ENCODE measurements at places on chromosomes 16 and 17.
A peak's percentile ranks its signal among the peaks of the same experiment; 100 is the strongest.

DNA sequence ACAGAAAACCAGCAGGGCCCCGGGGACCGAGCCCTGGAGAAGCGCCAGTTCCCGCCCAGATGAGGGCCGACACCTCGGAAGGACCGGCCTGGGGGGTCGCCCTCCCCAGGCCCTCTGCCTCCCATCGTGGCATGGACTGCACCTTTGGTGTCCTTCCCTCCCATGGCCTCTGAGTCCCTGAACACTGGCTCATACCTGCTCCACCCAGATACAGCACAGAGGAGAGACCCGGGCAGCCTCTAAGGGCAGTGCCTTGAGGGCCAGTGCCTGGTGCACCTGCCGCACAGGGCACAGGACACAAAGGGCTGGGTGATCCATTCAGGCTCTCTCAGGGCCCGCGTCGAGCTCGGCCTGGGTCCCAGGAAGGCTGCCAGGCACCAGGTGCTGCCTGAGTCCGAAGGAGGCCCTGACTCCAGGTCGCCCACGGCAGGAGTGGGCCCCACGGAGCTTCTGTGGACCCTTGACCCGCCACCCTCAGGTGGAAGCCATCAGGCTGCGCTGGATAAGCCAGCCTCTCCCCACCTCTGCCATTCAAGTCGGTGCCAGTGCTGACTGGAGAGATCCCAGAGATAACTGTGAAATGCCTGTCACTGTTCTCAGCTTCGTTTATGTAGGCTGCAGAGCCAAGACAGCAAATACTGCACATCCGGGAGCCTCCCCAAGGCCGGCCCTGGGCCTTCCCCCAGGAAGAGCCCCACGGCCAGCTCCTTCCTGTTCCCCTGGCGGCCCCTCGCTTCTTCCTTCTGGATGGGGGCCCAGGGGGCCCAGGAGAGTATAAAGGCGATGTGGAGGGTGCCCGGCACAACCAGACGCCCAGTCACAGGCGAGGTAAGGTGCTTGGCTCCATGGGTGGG, at the start of gene ZG16B:
Gene ZG16B (plus strand): TSS at position 803 of the 854 bp plus-strand sequence. CDS start 139 bp downstream, outside the sequence.
- no peak for DNase-seq

DNA sequence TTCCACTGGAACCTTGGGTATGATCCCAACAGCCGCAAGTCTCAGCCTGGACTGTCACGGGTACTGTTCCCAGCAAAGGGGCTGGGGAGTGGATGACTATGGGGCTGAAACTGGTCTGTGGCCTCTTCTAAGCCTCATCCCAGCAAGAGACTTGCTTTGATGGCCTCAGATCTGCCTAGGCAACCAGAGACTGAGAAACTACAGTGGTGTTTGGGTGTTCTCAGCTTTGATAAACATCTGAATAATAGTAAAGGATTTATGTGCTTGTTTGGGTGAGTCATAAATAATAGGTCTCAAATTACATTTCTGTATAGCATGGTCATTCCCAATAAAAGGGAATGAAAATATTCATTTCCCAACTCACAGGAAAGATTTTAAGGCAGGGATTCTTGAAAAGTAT, 30.2 kb upstream of the ULK2 start:
- DNase-seq = no peak

- no peak for DNase-seq
These were observed 1.0 kb downstream of the ZNF319 start for GRCh38 chr16:57999366-57999970.

DNA sequence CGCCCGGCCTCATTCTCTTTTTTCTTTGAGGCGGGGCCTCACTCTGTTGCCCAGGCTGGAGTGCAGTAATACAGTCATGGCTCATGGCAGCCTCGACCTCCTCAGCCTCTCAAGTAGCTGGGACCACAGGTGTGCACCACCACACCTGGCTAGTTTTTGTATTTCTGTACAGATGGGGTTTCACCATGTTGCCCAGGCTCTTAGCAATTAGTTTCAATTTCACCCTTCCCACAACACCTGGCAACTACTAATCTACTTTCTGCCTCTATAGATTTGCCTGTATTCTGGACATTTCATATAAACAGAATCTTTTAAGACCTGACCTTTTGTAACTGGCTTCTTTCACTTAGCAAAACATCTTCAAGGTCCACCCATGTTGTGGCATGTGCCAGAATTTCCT, 8.0 kb upstream of the NT5M start:
- no peak for DNase-seq

- no peak for DNase-seq
These were observed 24.9 kb downstream of the CDRT4 start for GRCh38 chr17:15442311-15443180.

DNA sequence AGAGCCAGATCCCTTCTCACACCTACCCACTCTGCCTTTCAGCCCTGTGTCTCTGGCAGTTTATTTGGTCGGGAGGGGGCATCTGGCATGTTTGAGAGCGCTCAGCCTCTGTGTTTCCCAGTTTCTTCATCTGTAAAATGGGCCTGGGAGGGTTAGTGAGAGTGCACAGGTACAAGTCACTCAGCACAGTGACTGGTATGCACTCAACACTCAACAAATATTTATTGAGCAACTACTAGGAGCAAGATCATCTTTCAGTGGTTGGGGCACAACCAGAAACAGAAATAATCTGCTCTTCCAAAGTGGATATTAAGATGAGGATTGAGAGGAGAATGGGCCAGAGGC, 13.7 kb upstream of the SRCIN1 start:
- no peak for DNase-seq

DNA sequence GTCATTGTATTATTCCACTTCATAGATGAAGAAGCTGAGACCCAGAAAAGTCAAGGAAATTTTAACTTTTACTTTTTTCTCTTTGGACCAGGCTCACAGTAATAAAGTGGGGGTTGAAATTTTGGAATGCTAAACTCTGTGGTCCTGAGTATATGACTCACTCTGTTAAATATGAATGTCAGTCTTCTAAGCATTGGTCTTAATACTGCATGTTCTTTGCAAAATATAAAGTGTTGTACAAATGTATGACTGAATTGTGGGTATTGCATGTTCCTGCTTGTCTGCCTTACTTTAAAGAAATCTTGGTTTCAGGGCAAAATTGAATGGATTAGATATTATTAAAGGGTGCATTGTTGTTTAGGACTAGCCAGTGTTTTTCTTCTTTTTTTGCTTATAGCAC, 950.8 kb upstream of the GOT2 start:
- DNase-seq = no peak

DNA sequence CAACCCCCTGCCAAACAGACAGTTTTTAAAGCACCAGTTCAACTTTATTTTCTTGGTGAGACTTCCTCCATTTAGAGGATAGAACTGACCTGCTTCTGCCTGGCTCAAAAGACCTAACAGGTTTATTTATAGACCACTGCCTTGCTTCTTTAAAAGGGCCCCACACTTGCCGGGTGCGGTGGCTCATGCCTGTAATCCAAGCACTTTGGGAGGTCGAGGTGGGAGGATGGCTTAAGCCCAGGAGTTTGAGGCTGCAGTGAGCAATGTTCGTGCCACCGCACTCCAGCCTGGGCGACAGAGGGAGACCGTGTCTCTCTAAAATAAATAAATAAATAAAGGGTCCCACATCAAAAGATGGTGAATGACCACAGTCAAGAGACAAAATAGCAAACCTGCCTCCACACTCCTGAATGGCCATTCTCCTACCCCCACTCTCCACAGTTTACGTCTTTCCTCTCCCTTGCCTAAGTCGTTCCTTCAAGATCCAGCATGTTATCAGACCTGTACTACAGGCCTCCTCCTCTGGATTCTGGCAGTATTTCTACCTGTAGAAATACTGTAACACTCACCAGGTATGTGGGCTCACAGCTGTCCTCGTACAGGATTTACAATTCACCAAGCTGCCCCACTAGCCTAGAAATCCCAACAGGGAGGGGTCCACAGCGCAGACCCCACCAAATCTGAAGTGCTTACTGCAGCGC, 95.6 kb downstream of the SMG6 start:
- DNase-seq = no peak

DNA sequence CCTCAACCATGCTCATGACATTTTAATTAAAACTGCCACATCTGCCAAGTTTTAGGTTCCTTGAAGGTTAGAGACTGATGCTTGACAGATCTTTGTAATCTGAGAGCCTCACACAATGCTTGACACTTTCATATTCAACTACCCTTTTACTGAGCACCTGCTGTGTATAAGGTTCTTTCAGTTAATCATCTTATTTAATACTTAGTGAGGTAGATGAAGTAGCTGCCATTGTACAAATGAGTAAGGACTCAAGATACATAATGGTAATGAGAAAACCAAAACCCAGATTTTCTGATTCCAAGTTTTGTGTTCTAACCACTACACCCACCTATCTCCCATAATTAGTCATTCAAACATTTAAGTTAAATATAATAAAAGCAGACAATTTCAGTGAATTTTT, 35.4 kb upstream of the ARL6IP1 start:
- no peak for DNase-seq

DNA sequence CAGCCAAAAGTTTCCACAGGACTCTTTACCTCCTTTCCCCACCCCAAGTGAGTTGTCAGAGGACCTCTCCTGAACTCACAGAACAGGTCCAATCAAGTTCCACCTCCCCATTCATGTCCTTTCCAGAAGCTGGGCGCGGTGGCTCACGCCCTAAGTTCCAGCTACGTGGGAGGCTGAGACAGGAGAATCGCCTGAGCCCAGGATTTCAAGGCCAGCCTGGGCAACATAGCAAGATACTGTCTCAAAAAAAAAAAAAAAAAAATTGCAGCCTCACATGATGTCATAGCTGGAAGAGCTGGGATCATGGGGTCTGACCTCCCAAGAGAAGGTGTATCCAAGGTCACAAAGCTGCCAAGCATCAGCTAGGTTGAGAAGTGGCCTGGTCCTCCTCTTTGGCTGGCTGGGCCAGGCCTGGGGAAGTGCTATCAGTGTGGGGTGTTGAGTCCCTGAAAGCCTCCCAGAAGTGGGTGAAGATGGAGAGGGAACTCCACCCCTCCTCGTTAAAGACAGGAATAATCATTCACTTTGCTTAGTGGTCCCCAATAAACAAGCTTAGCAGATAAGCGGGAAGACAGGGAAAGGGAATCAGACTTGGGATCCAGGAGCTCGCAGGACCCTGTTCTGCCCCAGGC, 5.5 kb upstream of the MNT start:
- peak; percentile 17 for DNase-seq

- DNase-seq = no peak
These were observed 2.1 kb downstream of the CMTM1 start for GRCh38 chr16:66568355-66568754.

GRCh38 chr16:11045846-11046245, 101.5 kb downstream of the CLEC16A start:
- no peak for DNase-seq

DNA sequence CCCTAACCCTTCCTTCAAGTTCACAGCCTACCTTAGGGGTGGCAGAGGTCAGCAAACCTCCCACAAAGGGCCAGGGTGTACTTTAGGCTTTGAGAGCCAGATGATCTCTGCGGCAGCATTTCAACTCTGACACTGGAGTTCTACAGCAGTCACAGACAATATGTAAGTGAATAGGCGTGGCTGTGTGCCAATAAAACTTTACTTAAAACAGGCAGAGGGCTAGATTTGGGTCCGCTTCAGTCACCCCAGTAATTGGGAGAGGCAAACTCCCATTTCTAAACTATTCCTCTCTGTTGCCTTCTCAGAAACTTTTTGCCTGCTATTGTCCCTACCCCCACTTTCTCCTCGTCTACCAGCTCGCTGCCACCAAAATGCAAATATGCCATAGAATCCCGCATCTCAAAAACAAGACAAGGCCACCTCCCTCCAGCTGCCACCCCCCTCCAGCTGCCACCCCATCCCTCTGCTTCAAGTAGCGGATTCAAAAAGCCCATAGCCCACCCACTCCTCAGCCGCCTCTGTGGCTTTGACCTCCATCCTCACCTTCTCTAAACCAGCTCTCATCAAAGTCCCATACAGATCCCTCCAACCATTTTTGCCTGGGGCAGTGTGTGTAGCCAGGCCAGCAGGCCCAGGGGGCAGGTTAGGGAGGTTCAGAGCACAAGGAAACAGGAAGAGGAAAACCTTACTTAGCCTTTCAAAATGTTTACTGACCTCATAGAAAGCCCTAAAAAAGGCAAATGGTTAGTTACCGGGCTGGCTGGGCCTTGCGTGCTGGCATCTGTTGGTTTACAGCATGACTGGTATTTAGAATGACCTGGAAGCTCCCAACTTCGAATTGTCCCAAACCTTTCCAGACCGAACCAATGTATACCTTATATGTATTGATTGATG, 19.9 kb upstream of the DNAH17 start:
- DNase-seq = no peak

DNA sequence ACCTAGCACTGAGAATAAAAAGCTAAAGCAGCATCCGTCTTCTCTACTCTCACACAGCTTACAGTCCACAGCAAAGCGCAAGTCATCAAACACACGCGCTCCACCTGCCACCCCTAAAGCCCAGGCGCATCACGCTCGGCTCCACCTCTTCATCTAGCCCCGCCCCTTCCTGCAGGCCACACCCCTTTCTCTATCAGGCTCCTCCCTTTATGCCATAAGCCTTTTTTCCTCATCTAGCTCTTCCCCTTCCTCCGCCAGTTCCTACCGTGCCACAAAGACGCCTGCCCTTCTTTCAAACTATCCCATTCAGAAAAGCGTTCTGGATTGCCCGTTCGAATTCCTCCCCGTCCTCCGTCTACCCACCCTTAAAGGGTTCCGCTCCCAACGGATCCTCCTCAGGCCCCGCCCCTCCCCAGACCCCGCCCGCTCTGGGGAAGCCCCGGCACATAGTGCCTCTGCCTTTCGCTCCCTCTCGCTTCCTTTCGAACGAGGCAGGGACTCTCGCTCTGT, 417 bp downstream of the C16orf46 start:
- peak; percentile 92 for DNase-seq

GRCh38 chr16:16780588-16780987, 401.6 kb downstream of the NPIPA7 start:
- no peak for DNase-seq

DNA sequence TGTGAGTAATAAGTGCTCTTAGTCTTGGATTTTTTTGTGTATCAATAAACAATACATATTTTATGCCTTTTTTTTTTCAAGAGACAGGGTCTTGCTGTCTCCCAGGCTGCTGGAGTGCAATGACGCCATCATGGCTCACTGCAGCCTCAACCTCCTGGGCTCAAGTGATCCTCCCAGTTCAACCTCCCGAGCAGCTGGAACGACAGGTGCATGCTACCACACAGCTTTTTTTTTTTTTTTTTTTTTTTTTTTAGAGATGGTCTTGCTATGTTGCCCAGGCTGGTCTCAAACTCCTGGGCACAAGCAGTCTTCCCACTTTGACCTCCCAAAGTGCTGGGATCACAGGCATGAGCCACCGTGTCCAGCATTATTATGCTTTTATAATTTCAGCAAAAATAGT, 13.0 kb downstream of the ACSF2 start:
- DNase-seq = no peak

DNA sequence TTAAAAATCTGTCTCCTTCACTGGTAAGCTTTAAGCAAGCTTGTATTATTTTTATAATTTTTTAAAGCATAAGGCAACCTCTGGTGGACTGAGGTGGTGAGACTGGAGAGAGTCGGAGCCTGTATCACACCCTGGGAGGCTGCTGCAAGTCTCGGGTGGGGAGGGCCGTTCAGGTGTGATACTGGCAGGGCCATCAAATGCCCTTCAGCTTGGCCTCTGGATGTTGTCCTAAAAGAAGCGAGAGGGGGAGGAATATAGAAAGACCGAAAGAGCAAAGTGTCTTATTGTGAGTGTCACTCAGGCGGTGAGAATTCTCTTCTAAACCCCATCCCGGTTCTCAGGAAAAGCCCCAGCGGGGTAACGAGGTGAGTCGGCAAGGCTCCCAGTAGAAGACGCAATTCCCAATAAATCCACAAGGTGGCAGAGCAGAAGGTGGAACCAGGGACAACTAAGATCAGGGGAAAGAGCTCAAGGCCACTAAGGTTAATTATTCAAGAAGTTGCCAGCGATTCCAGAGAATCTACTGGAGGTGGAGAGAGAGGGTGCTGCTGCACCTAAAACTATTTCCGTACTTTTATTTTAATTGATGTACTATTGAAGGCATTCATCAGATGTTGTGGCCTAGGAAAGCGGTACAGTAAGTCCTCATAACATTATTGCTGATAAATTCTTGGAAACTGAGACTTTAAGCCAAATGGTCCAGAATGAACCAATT, 14.1 kb downstream of the C17orf67 start:
- peak; percentile 91 for DNase-seq

All from pancreas (tissue), 10 donors.